Gastroesophageal sphincter (tissue), 4 donors: ENCODE measurements at places on chromosomes 6 and 20.
A peak's percentile ranks its signal among the peaks of the same experiment; 100 is the strongest.

GRCh38 chr6:20126789-20127653 is 85.2 kb downstream of the MBOAT1 start:
- ATAC-seq, result peak; percentile 79

GRCh38 chr6:119514345-119514744 is 164.8 kb upstream of the MAN1A1 start:
- ATAC-seq, result no peak

DNA sequence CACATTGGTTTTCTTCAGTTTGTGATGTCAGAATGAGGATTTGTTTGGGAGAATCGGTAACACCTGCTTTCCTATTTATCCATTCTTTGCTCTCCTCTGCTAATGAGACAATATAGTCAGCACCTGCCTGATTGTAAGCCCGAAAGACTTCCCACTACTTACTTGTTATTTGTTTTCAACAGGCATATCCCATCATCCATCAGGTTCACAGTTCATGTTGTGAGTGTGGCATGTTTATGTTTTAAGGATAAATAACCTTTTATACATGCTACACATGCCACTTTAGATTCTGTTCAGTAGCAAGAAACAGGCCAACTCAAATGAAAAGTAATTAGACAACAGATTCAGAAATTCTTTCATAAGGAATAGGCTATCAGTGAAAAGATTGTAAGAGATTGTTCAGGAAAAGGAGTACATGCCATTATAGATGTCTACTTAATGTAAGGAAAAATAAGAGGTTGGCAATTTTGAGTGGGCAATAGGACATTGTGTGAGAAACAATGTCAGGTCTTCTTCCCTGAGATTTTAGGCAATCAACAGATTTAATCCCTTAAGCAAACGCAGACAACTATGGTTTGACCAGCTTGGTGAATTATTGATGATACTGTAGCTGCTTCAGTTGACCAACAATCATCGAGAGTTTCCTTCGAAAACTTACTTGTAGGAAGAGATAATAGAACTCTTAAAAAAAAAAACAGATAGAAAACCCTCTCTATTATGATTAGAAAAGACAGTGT is 7.9 kb upstream of the GPRC6A start:
- no peak for ATAC-seq

DNA sequence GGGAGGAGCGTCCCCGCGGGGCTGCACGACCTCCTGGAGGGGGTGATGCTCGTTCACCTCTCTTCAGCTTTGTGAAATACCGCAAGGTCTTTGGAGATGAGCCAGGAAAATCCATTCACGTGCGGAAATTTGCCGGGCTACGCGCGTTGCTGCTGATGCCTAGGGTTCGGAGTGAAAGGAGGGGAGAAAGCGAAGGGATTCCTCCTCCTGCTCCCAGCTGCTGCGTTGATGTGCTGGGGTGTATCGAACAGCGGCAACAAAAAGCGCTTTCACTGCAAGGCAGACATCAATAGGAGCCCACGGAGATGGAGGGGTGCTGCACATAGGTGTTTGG is 391 bp upstream of the B3GAT2 start:
- ATAC-seq, result no peak

- no peak for ATAC-seq
Observed at GRCh38 chr6:31438222-31438621, 34.8 kb downstream of the MICA start.

GRCh38 chr6:47524136-47524845 is 46.7 kb downstream of the CD2AP start:
- no peak for ATAC-seq

DNA sequence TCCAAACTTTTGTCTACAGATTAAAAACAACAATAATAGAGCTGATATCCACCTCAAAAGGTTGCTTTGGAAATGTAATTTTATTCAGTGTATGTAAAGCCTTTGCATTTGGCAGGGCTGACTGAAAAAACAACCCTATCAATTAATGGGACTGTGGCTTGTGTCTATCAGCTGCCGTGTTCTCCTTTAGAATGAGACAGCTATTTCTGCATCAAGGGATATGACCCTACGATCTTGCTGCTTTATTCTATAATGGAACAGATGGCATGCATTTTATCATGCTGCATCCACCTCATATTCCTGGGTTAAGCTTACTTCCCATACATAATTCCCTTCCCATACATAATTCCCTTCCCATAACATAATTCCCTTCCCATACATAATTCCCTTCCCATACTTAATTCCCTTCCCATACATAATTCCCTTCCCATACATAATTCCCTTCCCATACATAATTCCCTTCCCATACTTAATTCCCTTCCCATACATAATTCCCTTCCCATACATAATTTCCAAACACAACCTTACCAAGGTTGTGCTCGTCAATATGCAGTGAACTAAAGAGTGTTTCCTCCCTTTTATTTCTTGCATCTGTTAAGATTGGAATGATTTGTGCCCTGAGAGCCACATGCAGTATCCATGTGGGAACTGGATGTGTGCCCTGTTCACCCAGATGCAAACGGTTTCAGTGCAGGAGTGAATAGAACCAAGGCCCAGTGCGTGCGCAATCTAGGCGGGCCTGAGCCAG is 26.8 kb downstream of the SERPINB6 start:
- ATAC-seq, result no peak

DNA sequence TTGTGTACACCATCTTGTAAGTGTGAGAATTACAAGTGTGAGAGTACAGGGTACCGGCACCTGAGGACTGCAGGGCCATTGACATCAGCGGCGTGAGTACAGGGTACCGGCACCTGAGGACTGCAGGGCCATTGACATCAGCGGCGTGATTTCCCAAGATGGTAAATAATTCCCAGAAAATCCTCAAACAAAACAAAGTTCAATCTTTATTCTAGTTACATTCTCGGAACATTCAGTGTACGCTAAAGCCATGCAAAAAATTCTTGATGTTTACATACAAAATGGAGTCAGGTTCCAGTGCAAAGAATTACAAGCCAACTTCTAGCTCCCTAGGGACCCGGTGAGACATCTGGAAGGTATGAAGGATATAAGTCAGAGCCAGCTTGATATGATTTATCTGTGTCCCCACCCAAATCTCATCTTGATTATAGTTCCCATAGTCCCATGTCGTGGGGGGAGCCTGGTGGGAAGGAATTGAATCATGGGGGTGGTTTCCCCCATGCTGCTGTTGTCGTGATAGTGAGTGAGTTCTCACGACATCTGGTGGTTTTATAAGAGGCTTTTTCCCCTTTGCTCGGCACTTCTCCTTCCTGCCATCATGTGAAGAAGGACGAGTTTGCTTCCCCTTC is 172.7 kb downstream of the TTLL2 start:
- no peak for ATAC-seq

DNA sequence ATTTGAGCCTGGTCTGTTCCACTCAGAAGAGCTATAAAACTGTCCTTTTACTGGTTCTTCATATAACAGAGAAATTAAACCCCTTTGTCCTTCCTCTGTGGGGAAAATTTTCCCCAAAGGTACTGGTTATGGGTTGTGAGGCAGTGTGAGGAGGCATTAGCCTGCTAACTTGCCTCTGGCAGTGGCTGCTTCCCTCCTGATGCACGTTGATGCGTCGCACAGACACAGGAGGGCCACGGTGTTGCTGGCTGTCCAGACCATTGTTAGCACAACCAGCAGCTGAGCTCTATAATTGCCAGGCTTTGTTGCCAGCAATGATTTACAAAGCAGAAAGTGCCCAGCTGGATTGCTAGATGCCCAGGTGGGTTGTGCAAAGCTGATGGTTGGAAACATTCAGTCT is 10.1 kb downstream of the AAR2 start:
- ATAC-seq, result no peak

DNA sequence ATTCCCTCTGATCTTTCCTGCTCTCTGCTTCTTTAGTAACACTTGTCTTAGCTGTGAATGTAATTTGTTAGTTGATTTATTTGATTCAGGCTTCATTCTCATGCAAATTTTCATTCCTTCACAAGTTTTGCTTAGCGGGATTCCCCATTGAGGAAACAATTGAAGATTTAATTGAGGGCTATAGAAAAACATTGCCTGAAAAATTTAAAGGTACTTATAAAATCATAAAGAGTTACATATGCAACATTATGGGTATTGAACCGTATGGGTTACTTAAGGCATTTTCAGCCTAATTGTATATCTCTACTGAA is 11.9 kb upstream of the ZSCAN9 start:
- ATAC-seq, result no peak

DNA sequence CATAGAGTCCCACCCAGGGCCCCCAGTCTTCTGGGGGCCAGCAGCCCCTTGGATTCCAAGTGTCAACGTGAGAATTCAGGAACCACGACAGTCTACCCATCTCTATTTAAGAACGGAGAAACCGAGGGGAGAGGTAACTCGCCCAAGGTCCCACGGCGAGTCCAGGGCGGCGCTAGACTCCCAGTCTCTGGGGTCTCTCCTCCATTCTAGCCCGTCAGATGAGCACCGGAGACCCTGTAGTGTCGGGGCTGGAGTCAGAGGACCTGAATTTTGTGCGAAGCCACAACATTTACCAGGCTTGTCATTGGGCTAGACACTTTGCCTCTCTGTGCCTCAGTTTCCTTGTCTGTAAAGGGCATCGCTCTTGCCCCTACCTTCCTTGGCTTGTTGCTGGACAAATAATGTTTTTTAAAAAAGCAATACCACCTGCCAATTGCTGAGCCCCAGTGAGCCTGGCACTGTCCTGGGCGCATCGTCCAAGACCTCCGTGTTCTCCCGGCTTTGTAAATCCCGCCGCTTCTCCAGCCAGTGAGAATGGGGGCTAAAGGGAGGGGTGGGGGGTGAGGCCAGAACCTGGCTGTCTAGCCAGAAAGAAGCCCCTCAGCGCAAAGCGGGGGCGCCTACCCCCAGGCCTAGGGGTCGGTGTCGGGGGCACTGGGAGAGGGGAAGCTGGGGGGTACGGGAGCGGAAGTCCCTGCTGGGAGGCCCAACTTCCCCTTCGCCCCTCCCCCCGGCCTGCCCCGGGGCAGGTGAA is 91.7 kb downstream of the NCR2 start:
- no peak for ATAC-seq

DNA sequence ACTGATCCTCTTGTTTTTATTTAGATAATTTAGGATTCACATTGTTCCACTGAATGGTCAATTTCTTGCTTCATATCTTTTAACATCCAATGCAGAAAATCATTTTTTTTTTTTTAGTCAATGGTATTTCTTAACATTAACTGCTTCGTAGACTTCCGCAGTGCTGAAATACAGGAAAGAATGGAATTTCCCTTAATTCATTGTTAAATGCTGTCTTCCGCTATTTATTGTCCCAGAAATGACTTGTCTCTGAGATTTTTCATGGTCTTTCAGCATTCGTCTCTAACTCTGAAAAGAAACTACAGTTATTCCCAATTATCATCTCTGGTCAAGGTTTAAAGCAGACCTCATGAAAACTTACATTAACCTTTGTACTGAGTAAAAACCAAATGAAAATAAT is 1029.1 kb upstream of the MANEA start:
- ATAC-seq, result no peak

- no peak for ATAC-seq
Observed at GRCh38 chr6:33675968-33676367, 35.5 kb downstream of the UQCC2 start.

- ATAC-seq, result no peak
Observed at GRCh38 chr20:38164624-38165088, 414 bp downstream of the TGM2 start.

- ATAC-seq, result no peak
Observed at GRCh38 chr20:46196990-46197389, 78.9 kb downstream of the CD40 start.

DNA sequence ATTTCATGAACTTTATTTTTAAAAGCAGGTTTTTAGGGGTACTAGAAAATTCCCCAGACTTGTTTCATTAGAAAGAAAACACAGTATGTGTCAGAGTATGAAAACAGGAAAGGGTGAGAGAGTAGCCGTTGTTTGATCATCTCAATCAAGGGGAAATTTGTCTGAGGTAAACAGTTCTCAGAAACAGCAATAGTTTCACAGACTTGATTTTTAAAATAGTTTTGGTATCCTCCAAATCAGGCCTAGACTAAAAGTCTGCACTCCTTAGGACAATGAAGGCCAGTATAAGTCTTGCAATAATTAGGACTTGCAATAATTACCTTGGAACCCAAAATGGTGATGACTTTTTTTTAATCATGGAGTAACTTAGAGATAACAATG is 176.6 kb upstream of the TAB2 start:
- ATAC-seq, result no peak

DNA sequence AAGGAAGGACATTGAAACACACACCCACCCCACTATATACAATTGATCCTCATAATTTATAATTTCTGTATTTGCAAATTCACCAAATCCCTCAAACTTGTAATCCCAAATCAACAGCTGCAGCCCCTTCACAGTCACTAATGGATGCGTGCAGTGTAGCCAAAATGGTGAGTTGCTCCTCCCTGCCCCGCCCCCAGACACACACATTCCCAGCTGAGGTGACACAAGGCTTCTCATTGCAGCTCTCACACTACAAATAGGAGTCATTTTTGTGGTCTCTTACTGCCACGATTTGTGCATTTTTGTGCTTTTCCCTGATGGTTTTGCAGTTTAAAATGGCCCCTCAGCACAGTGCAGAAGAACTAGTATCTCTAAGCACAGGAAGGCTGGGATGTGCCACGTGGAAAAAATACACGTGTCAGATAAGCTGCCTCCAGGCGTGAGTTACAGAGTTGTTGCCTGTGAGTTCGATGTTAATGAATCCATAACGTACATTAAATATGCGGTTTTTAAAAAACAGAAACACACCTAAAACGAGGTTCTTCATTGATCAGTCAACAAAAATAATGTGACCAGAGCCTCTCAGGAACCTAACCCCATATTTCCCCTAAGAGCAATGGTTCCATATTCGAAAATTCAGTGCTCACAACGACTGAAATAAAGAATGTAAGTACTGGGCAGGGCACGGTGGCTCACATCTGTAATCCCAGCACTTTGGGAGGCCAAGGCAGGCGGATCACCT is 8.2 kb downstream of the ATP9A start:
- no peak for ATAC-seq

DNA sequence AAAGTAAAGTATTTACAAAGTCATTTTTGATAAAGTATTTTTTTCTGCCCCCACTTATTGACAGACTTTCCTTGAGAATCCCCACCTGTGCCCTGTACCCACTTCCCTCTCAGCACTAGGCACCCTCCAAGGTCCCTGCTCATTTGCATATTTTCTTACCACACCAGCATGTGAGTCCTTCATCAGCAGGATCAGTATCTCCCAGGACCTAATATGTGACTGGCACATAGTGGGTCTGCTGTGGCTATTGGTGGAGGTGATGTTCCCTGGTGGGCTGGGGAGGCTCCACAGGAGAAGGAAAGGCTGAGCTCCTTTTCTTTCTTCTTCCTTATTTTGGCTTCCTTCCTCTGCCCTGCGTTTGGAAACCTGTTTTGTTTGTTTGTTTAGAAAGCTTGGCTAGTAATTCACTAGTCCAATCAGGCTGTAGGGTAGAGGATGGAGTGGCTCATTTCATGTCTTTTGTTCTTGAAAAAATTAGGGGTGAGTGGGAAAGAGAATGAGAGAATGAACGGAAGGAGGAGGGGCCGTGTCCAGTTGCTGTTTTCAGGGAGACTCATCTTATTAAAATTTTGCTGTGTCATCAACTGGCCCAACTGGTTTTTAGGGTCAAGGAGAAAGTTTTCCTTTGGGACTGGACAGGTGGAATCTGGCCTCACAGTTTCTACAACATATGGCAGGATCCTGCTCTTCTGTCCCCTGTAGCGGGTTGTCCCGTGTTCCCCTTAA is 2.8 kb upstream of the RNF24 start:
- no peak for ATAC-seq
